B cell (primary cell): ENCODE measurements at places on chromosomes 1 and 21. TPM values are rescaled to one million over a fixed set of nuclear protein-coding genes. Genes with fewer than 3 reads are reported as not detected.

The OR2L2 gene
- 0.72 and 1.7 TPM in 2 replicates for polyA plus RNA-seq

The FMO4 gene
- polyA plus RNA-seq: 2.5 and 3.2 TPM in 2 replicates

The TEX38 gene
- polyA plus RNA-seq: not detected in 2 replicates

The LCE1E gene
- not detected in 2 replicates for polyA plus RNA-seq

The VAV3 gene
- polyA plus RNA-seq: 14.8 and 20.0 TPM in 2 replicates

The OR14K1 gene
- polyA plus RNA-seq: not detected in 2 replicates

The AK2 gene
- 57.3 and 66.8 TPM in 2 replicates for polyA plus RNA-seq

The CDC7 gene
- 3.9 and 4.6 TPM in 2 replicates for polyA plus RNA-seq

The MFSD2A gene
- 1.8 and 5.5 TPM in 2 replicates for polyA plus RNA-seq

The LRRC71 gene
- not detected in 2 replicates for polyA plus RNA-seq

The PCP4 gene
- polyA plus RNA-seq: not detected in 2 replicates

The HENMT1 gene
- polyA plus RNA-seq: 4.2 and 4.7 TPM in 2 replicates

The RAB42 gene
- polyA plus RNA-seq: not detected in 2 replicates

The OR2AJ1 gene
- polyA plus RNA-seq: not detected in 2 replicates

The TMED5 gene
- 23.7 and 37.9 TPM in 2 replicates for polyA plus RNA-seq

GRCh38 chr1:229047840-229048620 lies 222.9 kb upstream of the RAB4A start:
- no peak for DNase-seq

DNA sequence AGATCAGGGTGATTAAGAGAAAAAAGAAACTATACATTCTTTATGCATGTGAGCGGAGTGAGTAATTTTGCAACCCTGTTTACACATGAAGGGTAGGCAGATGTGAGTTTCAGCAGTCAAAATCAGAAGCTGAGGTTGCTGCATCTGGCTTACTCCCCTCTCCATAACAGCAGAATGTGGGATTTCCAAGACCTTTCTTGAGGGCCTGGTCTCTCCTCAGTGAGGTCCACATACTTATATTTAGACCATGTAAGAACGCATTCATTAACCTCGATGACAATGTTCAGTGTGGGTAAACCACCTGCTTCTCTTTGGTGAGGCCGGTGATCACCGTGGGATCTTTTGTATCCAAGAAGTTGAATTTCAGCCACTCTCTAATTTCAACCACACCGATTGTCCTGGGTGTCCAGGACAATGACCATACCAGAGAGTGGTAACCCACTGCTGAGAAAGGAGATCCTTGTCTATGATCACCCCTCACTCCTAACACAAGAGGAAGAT lies 18.7 kb upstream of the RAP1A start:
- DNase-seq: peak; percentile 18

- DNase-seq: no peak
Measured at GRCh38 chr1:178050084-178050483, 43.8 kb upstream of the RASAL2 start.

GRCh38 chr1:9420835-9421532 lies 118.3 kb upstream of the SLC25A33 start:
- no peak for DNase-seq

- no peak for DNase-seq
Measured at GRCh38 chr1:145906954-145907753, 2.7 kb downstream of the ITGA10 start.

DNA sequence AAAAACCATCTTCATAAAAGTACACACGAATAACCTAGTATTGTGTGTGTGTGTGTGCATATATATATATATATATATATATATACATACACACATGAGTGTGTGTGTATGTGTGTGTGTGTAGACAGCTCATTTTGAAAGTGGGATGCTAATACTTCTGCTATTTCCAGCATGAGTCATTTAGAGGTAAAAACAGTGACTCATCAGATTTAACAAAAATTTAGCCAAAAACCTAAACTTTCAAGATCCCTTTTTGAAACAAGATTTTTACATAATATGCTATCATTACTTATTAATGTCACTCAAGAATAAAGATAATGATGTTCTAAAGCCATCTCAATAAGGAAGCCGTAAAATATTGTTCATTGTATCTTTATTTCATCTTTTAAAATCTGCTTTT lies 35.6 kb upstream of the ADGRL4 start:
- DNase-seq: no peak

DNA sequence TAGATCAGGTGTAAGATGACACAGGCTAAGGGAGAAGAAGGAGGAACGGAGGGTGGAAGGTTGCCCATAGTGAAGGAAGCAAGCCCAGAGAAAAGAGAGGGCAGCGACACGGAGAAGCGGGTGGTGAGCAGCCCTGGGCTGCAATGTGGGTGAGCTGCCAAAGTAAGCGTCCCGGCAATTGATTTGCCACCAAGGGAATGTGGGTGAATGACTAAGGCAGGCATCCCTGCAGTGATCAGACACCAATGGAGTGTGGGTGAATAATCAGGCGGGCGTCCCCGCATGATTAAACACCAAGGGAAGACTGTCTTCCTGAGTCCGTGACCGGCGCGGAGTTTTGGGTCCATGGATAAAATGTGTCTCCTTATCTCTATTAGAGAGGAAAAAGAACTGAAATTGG lies 79.6 kb downstream of the UCHL5 start:
- no peak for DNase-seq

GRCh38 chr1:10556430-10557005 lies 81.8 kb downstream of the PEX14 start:
- no peak for DNase-seq

- DNase-seq: no peak
Measured at GRCh38 chr1:186303911-186304310, 71.1 kb downstream of the TPR start.

DNA sequence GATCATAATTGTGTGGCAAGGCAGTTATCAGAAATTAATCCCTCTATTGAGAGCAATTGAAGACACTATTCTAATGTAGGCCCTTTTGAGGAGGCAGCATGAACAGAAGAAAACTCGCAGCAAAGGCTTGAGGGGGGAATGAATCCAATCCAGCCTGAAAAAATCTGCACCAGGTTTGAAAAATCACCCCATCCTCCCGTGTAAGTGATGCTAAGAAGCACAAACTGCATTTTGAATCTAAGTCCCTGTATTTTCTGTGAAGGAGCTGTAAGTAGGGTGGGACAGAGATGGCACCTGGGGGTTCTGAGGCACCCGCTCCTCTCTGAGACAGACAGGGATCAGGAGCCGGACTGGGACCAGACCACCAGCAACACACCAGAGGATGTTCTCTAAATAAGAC lies at the start of gene CRB1:
TSS of gene CRB1 (plus strand) at position 241 of the 400 bp plus-strand sequence. CDS start 161 bp downstream, outside the sequence.
- no peak for DNase-seq

DNA sequence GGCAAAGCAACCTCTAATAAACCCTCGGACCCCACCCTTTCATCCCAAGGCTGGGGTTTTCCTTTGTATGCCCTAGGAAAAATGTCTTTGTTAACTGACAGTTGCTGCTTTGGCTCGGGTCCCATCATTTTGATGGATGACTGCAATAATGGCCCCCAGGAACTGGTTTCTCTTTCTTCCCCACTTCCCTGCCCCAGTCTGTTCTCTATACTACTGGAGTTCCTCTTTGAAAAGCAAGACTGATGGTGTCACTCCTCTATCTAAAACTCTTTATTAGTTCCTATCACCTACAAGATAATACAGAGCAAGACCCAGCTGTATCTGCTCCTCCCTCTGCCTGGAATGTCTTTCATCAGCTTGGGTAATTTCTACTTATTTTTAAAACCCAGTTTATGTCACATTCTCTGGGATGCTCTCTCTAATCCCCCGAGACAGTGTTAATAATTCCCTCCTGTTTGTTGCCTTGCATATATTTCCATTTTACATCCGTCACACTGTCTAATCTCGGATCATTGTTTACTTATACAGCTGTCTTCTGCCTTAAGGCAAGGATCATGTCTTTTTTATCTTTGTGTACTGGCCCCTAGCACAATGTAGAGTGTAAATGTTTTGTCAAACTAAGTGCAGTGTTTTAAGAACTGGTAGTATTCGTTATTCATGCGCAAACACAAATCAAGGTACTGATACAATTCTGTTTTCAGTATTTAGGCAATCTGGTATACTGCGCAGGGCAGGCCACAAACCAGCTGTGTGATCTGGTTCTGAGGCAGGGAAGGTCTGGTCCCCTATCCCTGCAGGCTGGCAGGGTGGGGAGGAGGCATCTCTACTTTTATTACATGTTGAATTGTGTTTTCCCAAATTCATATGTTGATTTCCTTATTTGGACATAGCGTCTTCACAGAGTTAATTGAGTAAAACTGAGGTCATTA lies 16.1 kb downstream of the SLAMF1 start:
- no peak for DNase-seq

DNA sequence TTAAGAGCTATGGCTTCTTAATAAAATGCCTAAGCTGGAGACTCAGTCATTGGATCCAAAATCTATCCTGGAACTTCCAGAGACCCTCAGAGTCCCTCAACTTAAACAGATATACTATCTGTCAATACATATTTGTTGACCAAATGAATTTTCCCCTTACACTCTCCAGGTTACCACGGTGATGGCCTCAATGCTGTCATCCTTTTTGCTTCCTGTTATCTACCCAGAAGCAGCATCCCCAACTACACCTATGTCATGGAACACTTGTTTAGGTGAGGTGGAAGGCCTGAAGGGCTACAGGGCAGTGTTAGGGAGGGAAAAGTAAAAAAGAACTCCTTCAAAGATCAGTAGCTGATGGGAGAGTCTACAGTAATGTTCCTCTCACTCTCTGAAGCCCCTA lies 4.4 kb upstream of the C1orf56 start:
- DNase-seq: no peak

GRCh38 chr1:39272798-39273469 lies 68.4 kb downstream of the MACF1 start:
- no peak for DNase-seq

- no peak for DNase-seq
Measured at GRCh38 chr1:63870152-63870551, 96.3 kb downstream of the ROR1 start.

DNA sequence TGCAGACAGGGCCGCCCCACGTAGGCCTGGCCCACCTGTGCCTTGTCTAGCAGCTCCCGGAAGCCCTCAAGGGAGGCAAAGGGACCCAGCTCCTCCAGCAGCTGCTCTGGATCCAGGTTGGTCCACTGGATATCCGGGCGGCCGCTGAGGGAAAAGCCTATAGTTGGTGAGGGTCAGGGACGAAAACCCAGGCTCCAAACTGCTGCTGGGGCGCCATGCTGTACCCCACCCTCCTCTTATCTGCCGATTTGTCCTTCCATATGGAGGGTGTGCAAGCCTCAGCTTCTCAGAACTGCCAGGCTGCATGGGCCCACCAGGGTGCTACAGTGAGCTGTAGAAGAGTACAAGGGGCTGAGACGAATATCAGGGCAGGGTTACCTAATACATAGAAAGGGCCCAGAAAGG lies 12.2 kb downstream of the PTCH2 start:
- no peak for DNase-seq

- DNase-seq: no peak
Measured at GRCh38 chr1:96918406-96918805, 196.8 kb downstream of the PTBP2 start.

DNA sequence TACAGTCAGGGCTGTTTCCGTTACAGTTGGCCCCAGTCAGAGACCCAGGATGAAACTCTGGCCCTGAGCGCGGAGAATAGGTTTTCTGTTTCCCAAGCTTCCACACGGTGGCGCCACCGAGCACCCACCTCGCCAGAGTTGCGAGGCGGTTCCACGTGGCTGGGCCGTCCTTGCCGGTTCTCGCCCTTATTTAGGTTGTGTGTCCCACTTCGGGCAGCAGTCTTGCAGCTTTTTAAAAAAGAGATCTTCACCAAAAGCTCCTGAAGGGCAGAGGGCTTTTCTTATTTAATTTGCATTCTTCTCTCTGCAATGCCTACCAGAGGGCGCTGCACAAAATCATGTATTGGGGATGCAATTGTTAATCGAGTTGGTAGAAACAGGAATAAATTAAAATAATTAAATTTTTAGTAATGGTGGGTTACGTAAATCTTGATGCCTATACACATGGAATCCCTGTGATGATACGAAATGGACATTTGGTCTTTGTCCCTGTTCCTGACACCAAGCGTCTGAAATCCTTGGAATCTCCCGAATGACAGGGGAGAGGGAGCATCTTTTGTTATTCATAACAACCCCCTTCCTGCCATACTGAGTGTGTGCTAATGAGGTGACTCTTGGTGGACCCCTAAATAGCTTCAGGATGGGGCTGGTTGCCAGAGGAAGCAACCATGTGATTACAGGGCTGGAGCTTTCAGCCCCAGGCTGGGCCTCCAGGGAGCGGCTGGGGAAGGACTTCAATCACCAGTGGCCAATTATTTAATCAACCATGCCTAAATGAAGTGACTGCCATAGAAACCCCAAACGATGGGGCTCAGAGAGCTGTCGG lies 5.6 kb upstream of the S100A7 start:
- DNase-seq: peak; percentile 63

GRCh38 chr1:93349231-93350135 lies 3.8 kb downstream of the DR1 start:
- no peak for DNase-seq

DNA sequence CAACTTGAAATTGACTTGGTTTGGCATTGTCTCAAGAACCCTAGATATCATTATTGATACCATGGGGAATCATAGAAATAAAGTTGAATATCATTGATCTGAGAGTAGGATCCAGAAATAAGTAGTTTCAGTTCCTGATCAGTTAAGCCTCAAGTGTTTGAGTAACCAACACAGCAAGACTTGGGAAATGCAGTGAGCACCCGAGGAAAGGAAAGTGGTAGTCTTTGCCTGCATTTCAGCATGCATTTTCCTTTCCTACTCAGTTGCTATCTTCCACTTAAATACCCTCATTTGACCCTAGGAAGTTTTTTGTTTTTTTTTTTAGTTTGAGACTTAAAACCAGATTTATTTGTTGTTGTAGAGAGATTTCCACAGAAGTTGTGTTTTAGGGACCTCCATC lies 18.9 kb downstream of the CLEC20A start:
- DNase-seq: no peak

GRCh38 chr1:78277253-78277652 lies 213.5 kb upstream of the PTGFR start:
- no peak for DNase-seq

DNA sequence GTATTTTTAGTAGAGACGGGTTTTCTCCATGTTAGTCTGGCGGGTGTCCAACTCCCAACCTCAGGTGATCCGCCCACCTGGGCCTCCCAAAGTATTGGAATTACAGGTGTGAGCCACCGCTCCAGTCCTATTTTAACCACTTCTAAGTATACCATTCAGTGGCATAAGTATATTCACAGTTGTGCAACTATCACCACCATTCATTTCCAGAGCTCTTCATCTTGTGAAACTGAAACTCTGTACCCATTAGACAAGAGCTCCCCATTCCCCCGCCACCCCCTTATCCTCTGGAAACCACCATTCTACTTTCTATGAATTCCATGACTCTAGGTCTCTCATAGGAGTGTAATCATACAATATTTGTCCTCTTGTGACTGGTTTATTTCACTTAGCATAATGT lies 40.2 kb upstream of the CAMTA1 start:
- DNase-seq: no peak

GRCh38 chr1:17507915-17508314 lies 31.6 kb upstream of the ARHGEF10L start:
- DNase-seq: no peak

GRCh38 chr1:20660363-20660762 lies 806 bp downstream of the DDOST start:
- DNase-seq: no peak

- no peak for DNase-seq
Measured at GRCh38 chr1:45834689-45835088, 31.3 kb downstream of the MAST2 start.

- DNase-seq: peak; percentile 57
Measured at GRCh38 chr1:70509996-70510876, 99.2 kb downstream of the CTH start.

- DNase-seq: peak; percentile 22
Measured at GRCh38 chr1:66490816-66491215, 43.1 kb upstream of the SGIP1 start.
